ENCODE measurements at places on chromosomes 12 and 14.
A peak's percentile ranks its signal among the peaks of the same experiment; 100 is the strongest.

DNA sequence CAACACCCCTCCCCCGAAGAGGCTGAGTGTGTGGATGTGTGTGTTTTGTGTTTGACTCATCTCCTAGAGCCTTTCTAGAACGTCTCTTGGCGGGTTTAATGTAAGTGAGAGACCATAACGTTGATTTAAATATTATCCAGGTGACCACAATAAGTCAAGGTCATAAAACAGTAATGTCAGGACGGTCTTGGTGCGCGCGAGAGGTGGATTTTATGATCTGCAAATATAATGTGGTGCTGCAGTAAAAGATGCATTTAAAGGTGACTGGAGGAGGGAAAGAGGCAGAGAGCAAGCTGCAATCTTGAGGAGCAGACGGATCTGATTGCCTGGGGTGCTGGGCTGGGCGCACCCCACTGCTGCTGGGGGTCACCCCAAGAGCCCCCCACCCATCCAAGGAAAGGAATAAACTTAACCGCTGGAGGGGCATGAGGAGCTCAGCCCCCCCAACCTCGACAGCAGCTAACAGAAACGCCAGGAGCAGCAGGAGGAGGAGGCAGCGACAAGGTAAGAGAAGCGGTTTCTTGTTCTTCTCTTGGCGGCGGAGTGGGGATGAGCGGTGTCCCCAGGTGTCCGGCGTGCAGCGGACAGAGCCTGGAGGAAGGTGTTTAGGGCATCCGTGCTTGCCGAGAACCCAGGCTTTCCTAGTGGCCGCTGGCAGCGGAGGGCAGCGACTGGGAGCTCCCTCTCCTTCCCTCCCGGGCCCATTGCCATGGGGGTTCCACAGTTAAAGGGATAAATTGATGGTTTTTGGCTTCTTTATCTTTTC lies 5.5 kb downstream of the HOXC10 start:
- no peak for DNase-seq

GRCh38 chr12:103530307-103531066 lies 34.7 kb upstream of the C12orf42 start:
- no peak for DNase-seq

GRCh38 chr12:31118347-31119191 lies 44.9 kb downstream of the DDX11 start:
- peak; percentile 19 for DNase-seq

DNA sequence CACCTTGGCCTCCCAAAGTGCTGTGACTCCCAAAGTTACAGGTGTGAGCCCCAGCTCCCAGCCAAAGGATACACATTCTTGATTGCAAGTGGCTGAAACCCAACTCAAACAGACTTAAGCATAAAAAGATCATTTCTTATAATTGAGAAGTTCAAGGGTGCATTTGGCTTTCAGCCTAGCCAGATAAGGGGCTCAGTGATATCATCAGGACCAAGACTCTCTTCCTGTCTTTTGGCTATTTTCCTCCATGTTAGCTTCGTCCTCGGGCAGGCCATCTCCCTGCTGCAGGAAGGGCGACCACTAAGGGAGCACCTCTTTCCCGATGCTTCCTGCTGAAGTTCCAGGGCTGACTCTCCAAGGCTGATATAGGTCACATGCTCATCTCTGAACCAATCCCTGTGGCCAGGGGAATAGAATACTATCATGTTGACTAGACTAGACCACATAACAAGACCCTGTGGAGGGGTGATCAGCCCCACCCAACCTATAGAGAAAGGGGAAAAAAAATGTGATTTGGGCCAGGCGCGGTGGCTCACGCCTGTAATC lies 9.8 kb upstream of the KRT8 start:
- DNase-seq = no peak

- DNase-seq = no peak
Measured at GRCh38 chr14:103508521-103509329, 13.9 kb downstream of the CKB start.

DNA sequence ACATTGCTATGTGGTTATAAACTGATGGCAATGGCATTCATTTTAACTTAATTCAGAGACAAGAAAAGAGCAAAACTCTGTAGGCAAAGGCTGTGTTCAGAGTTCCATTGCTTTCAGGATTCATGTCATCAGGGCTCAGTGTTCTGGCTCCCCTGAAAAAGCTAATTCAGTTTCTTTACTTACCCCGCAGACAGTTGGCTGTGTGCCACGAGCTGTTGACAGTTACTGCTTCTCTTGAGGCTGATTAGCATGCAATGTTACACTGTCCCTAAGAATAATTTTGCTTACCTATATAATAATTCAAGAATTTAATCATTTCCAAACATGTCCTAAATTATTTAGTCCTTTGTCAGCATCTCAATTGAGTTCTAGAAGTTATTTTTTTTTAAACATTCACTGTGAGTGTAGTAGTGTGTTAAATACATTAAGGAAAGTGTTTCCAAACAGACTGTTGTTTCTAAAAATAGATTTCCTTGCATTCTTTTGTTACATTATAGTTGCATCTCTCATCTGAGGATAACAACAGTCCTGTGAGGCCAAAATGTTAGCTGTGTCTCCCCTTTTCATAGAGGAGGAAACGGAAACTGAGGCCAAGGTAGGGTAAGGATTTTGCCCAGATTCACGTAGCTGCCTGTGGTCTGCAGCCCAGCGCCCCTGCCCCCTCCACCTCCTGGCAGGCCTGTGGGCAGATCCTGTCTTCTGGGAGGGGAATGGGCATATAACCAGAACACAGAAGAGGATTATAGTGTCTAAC lies 98.6 kb downstream of the PELI2 start:
- peak; percentile 70 for DNase-seq

DNA sequence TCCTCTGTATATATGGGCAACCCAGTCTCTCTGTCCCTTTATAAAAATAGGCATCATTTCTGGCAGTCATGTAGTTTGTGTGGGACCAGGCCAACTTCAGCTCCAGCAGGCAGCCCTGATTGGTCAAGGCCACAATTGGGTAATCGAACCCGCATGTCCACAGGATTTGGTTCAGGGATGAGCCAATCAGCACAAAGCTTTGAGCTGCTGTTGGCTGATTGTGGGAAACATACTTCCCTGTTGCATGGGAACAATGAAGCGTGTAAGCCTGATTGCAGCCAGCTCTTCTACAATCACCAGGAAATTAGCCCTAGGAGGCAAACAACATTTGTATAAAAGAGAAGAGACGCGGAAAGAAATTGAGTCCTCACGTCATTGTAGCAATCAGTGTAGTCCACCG lies 328.6 kb downstream of the PCNX1 start:
- DNase-seq = no peak

DNA sequence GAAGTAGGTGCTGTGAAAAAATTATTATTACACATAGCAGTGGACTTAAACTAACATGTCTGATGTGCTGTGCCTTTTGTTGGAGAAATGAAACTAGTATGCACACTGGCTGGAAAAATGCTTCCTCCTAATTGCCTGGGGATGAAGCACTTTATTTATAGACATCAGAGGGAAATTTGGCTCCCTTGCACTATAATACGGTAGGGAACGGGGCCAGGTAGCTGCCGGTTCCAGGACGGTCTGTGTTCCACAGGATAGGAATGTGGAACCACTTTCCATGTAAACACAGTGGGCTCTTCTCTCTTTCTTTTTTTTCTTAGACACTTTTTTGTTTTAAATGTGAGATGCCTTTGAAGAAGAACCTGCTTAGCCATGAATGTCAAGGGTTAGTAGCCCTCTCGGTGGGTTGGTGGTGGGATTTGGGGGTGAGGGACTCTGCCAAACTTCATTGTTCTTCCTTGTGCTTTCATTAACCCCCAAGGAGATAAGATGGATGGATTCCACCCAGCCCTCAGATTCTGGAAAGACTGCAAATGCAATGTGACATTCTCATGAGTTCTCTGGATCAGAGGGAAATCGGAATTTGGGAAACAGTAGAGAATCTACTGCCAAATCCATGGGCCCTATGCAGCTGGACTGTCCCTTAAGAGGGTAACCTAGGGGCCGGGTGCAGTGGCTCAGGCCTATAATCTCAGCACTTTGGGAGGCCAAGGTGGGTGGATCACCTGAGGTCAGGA lies 58.0 kb upstream of the GSC start:
- no peak for DNase-seq

GRCh38 chr12:106897082-106897481 lies 58.6 kb upstream of the TMEM263 start:
- DNase-seq = peak; percentile 7

DNA sequence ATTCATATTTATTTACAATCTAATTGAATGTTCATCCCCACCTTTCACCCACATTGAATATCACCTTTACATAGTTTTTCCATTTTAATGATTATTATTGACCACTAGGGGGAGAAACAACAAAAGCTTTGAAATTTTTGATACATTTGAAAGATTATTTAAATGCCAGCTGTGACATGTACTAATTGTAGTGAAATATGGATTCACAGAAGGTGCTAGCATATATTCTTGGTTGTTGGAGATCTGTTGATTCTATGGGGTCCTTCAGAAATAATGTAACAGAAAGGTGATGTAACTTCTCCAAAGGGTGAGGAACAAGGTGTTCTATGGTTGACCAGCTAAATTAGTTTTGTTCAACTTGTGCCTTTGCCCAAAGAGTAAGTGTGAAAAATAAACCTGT lies 22.4 kb upstream of the GPR33 start:
- peak; percentile 69 for DNase-seq

- no peak for DNase-seq
Measured at GRCh38 chr14:101509730-101510371, 51.4 kb upstream of the DIO3 start.

DNA sequence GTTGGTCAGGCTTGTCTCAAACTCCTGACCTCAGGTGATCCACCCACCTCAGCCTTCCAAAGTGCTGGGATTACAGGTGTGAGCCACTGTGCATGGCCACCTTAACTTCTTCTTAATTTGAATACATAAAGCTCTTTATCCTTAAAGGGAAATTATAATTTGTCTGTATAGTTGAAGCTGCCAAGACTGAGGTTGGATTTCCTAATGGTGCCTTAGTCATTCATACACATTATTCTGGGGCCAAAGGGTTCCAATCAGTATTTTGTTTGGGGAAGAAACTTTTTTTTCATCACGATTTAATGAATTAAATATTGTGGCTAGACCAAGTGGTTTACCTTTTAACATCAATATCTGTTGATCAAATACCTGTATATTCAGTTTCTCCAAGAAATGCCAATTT lies 135.9 kb downstream of the SYT1 start:
- no peak for DNase-seq

GRCh38 chr14:100670753-100671049 lies 56.0 kb upstream of the DLK1 start:
- no peak for DNase-seq

GRCh38 chr12:92634202-92634601 lies 68.6 kb upstream of the PLEKHG7 start:
- DNase-seq = no peak

DNA sequence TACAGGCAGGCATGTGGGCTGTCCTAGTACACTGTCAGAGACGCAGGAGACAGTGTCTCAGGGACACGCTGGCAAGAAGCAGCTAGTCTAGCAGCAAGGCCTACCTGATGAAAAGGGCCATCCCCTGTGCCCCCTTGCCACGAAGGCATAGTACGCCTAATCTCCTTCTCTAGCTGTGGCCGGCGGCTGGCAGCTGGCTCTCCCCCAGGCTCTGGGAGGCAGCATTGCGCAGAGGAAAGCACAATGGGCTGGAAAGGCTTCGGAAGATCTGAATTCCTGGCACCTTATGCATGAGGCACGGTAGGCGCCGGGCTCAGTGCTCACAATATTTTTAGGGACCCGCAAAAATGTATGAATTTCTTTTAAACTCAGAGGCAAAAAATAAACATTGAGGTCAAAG lies 16.0 kb upstream of the PLEKHH1 start:
- peak; percentile 46 for DNase-seq

- no peak for DNase-seq
Measured at GRCh38 chr14:54127526-54127925, 170.9 kb upstream of the BMP4 start.

GRCh38 chr12:74515849-74516248 lies 21.8 kb upstream of the ATXN7L3B start:
- DNase-seq = no peak

DNA sequence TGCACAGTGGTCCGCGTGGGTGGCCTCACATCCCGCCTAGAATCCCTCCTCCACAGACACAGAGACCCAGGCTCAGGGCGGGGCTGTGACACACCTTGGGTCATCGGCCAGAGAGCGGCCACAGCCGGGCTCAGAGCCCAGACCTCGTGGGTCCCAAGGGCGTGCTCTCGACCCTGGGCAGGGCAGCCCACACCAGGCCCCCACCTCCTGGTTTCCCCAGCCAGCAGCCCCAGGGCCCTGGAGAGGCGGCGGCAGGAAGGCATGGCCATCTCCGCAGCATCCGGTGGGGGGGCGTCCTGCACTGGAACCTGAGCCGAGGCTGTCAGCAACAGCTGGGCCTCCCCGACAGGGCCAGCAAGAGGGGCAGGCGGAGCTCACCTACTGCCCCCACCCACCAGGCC lies 15.2 kb downstream of the JAG2 start:
- DNase-seq = no peak

DNA sequence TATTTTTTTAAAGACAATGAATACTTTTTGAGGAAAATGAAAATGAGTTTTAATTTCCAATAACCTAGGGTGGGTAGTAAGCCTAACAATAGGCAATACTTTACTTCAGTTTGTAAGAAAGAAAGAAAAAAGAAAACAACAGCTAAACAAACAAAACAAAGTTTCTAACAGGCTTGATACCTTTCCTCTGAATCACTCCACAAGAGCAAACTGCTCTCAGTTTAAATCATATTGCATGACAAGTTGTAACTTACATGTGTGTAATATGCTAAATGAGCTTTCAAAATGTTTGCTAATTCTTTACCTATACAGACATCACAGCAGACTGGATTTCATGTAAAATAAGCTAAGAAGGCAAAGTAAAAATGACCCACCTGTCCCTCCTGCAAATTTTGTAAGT lies 6.7 kb upstream of the LMO3 start:
- DNase-seq = no peak

DNA sequence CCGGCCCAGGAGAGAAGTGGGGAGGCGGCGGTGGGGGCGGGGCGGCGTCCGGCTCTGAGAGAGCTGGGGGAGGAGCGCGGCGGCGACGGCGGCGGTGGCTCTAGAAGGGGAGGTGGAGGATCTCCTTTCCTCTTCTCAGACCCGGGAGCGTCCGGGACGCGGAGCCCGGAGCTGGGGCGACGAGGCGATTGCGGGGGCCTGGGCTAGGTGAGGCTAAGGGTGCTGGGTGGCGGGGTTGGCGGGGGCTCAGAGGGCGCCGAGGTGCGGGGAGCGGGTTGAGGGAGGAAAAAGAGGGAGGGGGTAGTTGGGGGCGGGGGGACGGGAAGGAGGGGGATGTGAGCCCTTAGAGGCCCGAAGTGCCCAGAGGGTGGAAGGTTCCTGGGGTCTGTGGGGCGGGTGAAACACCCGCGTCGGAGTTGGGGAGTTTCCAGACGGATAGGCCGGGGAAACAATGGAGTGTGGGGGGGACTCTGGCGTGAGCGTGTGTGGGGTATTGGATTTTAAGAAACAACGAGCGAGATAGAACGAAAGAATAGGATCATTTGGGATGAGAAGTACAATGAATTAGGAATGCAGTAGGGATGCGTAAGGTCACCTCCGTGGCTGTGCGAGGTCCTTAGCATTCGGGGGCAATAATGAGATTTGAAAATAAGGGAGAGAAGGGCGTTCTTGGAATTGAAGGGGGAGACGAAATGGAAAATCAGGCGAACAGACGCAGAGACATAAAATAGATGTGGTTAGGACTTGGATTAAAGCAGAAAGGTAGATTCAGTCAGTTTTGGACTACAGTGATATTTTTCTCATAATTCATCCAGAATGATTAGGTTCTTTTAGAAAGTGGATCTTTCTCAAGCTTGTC lies at the start of gene SPATS2:
Gene SPATS2 (plus strand): TSS at position 82 of the 859 bp plus-strand sequence. CDS start 93,551 bp downstream, outside the sequence.
- DNase-seq = peak; percentile 65

GRCh38 chr12:72234886-72235285 lies 37.3 kb upstream of the TRHDE start:
- no peak for DNase-seq
